H1 (cell line): ENCODE measurements at places on chromosomes 6 and 20. TPM values are rescaled to one million over a fixed set of nuclear protein-coding genes. Genes with fewer than 3 reads are reported as not detected.

MRAP2 gene
- 4.7 and 5.0 TPM in 2 replicates for total RNA-seq

CCR6 gene
- not detected in 2 replicates for total RNA-seq

C20orf141 gene
- total RNA-seq: not detected in 2 replicates

MCM3 gene
- 293 TPM in 2 replicates for total RNA-seq

DNA sequence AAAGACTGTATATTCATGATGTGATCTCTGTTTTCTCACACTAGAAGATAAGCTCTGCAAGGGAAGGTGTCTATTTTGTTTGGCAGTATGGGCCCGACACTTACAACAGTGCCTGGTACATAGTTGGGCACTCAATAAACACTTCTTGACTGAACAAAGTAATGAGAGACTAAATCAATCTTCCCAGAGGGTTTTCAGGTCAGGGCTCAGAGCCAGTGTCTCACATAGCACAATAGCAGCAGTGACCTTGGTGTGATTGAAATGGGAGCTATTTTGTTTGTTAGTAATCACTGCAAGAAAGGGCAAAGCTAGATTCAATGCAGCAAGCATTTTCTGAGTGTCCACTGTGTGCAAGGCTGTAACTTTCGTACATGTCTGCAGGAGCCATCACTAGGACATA lies 26.4 kb upstream of the GCM1 start:
- H3K36me3 ChIP-seq: no peaks in the 10 kb centered on the region
- no peak for DNase-seq
- H3K4me1 ChIP-seq: no peaks in the 10 kb centered on the region
- no peaks in the 10 kb centered on the region for H3K27me3 ChIP-seq
- no peak overlapping the region for H3K4me3 ChIP-seq

GRCh38 chr20:7426890-7427496 lies 513.3 kb downstream of the HAO1 start:
- H3K4me3 ChIP-seq: no peak overlapping the region
- no peak for DNase-seq
- H3K36me3 ChIP-seq: no peaks in the 10 kb centered on the region
- H3K27ac ChIP-seq: no peak overlapping the region
- H3K27me3 ChIP-seq: no peaks in the 10 kb centered on the region
- no peaks in the 10 kb centered on the region for H3K4me1 ChIP-seq

GRCh38 chr6:154112181-154112809 lies 73.3 kb downstream of the OPRM1 start:
- DNase-seq: no peak
- H3K4me3 ChIP-seq: no peak overlapping the region
- H3K27ac ChIP-seq: no peak overlapping the region
- H3K36me3 ChIP-seq: no peaks in the 10 kb centered on the region

DNA sequence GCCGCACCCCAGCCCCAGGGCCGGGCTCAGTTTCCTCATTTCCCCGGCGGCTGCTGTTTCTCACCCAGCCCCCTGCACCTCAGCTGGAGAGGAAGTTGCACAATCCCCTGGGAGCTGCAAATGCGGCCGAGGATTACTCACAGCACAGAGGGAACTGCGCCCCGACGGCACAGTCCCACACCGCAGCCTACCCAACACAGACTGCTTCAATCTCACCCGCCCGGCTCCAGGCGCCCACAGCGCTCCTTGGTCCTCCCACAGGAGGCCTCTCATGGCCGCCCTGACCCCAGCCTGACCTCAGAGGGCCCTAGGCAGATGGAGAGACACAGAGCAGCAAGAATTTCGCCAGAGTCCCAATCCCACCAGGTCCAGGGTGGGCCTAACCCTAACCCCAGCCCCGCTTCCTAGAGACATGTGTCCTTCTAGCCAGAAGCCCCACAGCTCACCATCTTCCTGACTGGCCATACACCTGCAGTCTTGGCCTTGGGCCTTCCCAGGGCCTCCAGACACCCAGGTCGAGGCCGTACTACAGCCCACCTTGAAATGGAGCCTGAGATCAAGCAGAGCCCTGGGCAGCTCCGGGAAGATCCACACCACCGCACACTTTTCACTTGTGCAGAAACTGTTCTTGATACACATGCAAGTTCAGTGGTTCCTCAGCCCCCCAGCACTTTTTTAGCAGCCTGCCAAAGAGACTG lies 11.7 kb downstream of the TFEB start:
- peaks cover 8% of the 10 kb centered on the region; the same call in 1 of the 2 replicates for H3K4me1 ChIP-seq
- no peak overlapping the region for H3K27ac ChIP-seq
- no peak overlapping the region for H3K4me3 ChIP-seq
- H3K27me3 ChIP-seq: no peaks in the 10 kb centered on the region
- H3K36me3 ChIP-seq: no peaks in the 10 kb centered on the region
